ENCODE measurements at places on chromosomes 2 and 18. TPM values are rescaled to one million over a fixed set of nuclear protein-coding genes. Genes with fewer than 3 reads are reported as not detected.

DNA sequence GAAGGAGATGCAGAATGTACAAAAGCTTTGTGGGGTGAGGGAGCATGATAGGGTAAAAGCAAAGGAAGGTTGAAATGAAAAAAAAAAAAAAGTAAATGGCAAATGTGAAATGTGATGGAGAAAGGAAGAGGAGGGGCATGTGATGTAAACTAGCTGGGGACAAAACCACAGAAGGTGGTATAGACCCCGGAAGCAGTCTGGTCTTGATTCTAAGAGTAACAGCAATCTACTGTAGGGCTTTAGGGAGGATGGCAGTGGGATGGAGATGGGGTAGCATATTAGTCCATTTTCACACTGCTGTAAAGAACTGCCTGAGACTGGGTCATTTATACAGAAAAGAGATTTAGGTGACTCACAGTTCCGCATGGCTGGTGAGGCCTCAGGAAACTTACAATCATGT is 362.0 kb downstream of the SOCS6 start:
- H3K4me1 ChIP-seq: no peaks in the 10 kb centered on the region
- no peak overlapping the region for H3K4me3 ChIP-seq
- H3K36me3 ChIP-seq: no peaks in the 10 kb centered on the region
- no peak for DNase-seq
- no peak overlapping the region for H3K27ac ChIP-seq

GRCh38 chr2:127582863-127583861 is 47.7 kb downstream of the MYO7B start:
- no peak overlapping the region for H3K27ac ChIP-seq
- no peaks in the 10 kb centered on the region for H3K36me3 ChIP-seq
- H3K27me3 ChIP-seq: no peaks in the 10 kb centered on the region
- no peaks in the 10 kb centered on the region for H3K4me1 ChIP-seq

GRCh38 chr2:173204316-173204715 is 128.7 kb downstream of the MAP3K20 start:
- no peaks in the 10 kb centered on the region for H3K27me3 ChIP-seq
- no peak overlapping the region for H3K4me3 ChIP-seq
- no peak for DNase-seq
- peaks cover 1% of the 10 kb centered on the region for H3K36me3 ChIP-seq

GRCh38 chr2:79935771-79936657 is 368.5 kb downstream of the LRRTM1 start:
- no peaks in the 10 kb centered on the region for H3K36me3 ChIP-seq
- H3K4me3 ChIP-seq: no peak overlapping the region
- H3K27ac ChIP-seq: no peak overlapping the region
- DNase-seq: peak; percentile 22

- H3K27me3 ChIP-seq: no peaks in the 10 kb centered on the region
- H3K27ac ChIP-seq: no peak overlapping the region
- DNase-seq: no peak
- H3K4me3 ChIP-seq: no peak overlapping the region
- no peaks in the 10 kb centered on the region for H3K36me3 ChIP-seq
These were observed 6.9 kb downstream of the INHA start for GRCh38 chr2:219578811-219579613.

DNA sequence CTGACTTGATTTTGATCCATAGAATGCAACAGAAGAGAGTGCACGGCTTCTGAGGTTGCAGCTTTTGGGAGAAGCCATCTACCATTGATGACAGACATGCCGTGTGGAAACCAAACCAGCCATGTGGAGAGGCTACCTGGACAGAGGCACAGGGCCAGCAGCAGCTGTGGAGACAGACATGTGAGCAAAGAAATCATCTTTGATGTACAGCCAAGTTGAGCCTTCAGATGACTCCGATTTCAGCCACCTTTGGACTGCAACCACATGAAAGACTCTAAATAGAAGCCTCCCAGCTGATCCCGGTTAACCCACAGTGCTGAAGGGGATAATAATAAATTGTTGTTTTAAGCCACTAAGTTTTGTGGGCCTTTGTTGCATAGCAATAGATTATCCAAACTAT is 54.2 kb downstream of the TSN start:
- H3K4me3 ChIP-seq: no peak overlapping the region
- no peak overlapping the region for H3K27ac ChIP-seq
- no peak for DNase-seq
- no peaks in the 10 kb centered on the region for H3K4me1 ChIP-seq
- no peaks in the 10 kb centered on the region for H3K27me3 ChIP-seq

GRCh38 chr2:200254773-200255172 is 51.7 kb upstream of the SPATS2L start:
- H3K36me3 ChIP-seq: no peaks in the 10 kb centered on the region
- peaks cover 17% of the 10 kb centered on the region for H3K4me1 ChIP-seq
- H3K27ac ChIP-seq: no peak overlapping the region
- H3K4me3 ChIP-seq: no peak overlapping the region

DNA sequence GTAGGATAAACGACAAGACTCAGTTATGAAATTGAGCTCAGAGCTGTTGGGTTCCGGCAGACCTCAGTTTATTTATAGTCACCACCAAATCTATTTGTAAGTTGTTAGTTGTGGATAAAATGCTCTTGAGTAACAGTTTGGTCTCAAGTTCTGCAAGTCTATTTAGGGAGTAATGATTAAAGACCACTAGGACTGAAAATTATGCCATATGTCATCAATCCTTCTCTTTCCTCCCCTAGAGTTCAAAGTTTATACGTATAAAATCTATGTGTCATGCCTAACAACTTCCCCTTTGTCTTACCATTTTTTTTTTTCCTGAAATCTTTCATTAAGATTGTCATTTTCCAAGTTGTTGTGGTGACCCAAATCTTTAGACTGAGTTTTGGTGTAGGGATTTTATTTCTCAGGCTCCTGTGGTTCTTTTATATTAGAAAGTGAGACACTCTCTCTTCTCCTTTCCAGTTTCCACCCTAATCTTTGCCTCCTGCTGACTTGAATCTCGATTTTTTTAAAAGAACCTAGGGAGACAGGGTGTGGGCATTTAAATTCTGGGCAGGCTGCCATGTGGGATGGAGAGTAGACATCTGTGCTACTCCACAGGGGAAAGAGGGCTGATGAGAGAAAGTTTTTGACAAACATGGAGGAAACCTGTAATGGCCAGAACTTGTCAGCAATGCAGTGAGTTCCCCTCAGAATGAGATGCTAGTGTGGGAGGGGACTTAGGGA is 51.0 kb downstream of the LAMA3 start:
- H3K4me1 ChIP-seq: no peaks in the 10 kb centered on the region
- H3K27me3 ChIP-seq: no peaks in the 10 kb centered on the region
- no peak overlapping the region for H3K4me3 ChIP-seq
- H3K36me3 ChIP-seq: no peaks in the 10 kb centered on the region
- DNase-seq: no peak

DNA sequence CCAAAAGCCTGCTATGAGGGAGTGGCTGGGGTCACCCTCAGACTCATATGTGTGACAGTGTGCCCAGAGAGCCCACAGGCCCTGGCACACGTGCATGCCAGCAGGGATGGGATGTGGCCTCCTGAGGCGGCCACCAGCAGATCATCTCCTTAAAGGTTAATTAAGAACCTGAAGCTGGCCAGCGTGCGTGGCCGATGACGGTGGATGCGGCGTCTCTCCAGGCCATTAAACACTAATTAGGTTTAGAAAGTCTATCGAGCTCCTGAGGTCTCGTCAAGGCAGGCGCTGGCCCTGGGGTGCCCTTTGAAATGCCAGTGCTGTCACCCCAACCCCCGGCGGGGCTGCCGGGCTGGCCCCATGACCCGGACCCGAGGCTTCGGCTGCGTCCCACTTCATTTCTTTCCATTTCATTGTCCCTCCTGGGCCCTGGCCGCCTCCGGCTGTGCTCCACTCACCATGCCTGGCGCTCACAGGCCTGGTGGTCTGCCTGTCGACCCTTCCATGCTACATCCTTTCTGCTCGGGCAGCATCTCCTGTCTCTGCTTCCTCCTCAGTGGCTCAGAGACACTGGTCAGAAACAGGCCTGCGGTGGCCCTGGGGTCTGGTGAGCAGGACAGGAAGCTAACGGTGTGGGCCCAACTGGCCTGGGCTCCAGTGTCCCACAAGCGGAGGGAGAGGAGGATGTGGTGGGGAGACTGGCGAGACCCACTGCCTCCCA is 228.9 kb downstream of the CELF4 start:
- DNase-seq: no peak
- no peak overlapping the region for H3K4me3 ChIP-seq
- no peaks in the 10 kb centered on the region for H3K36me3 ChIP-seq
- no peaks in the 10 kb centered on the region for H3K27me3 ChIP-seq
- H3K4me1 ChIP-seq: no peaks in the 10 kb centered on the region

- H3K27me3 ChIP-seq: no peaks in the 10 kb centered on the region
- H3K36me3 ChIP-seq: no peaks in the 10 kb centered on the region
- H3K27ac ChIP-seq: no peak overlapping the region
- H3K4me1 ChIP-seq: peaks cover 4% of the 10 kb centered on the region
- no peak overlapping the region for H3K4me3 ChIP-seq
- no peak for DNase-seq
These were observed 349.5 kb downstream of the IRS1 start for GRCh38 chr2:226450141-226450540.

DNA sequence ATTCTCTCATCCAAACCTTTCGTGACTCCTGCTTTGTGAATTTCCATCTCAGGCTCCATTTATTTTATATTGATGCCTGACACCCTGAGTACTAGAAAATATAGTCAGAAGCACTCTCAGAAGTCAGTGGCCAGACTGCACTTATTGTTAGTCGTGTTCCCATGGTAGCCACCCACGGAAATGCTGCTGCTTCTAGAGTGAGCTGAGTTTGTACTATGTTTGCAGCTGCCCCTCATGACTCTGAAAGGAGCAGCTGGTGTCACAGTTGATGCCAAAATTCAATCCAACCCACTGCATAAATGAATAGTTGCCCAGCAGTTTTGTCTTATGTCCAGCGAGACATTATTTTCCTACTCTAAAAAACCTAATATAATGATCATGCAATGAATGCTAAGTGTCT is 265.2 kb upstream of the SPHKAP start:
- no peaks in the 10 kb centered on the region for H3K4me1 ChIP-seq
- H3K4me3 ChIP-seq: no peak overlapping the region

DNA sequence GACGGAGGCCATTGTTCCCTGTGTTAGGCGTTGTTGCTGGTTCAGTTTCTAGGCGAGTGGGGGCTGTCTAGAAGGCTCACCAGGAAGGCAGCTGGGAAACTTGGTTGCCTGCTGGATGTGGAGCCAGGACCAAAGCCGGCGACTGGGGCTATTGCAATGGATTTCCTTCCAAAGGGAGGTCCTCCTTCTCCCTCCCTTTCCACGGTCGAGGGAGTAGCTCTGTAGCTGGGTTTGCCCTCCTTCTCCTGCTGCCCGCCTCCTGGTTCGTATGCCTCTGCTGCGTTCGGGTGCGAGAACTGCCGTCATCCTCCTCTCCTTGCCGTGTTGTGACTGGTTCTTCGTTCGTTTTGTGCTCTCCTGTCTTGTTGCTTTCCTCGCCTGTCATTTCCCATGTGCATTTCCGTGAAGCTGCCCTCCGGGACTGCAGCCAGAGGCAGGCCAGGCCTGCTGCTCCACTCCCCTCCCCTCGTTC is 203.4 kb downstream of the NEDD4L start:
- peak overlapping the region; percentile 67 for H3K27ac ChIP-seq
- no peak for DNase-seq
- no peaks in the 10 kb centered on the region for H3K36me3 ChIP-seq
- H3K27me3 ChIP-seq: no peaks in the 10 kb centered on the region

DNA sequence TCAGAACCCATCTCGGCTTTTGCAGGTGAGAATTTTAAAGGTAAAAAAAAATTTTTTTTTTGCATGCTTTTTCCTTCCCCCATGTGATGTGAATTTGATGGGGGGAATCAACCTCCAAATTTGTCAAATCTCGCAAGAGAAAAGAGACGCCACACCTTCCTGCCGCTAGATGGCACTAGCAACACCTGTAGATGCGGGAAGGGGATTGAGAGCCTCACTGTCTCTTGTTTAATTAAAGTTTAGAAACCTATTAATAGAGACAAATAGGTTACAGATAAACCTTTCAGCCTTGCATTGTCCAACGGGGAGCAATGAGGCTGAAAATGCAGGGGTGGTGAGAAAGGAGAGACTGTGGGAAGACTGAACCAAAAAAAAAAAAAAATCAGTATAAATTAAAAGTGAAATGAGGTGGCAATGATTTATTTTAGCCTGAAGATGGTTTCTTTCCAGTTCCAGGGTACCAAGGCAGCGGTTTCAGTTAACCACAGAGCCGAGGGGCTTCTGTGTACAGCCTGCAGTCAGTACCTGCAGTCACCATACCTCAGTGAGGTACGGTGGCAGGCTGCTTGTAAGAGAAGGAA is 84.6 kb downstream of the NRP2 start:
- no peak overlapping the region for H3K4me3 ChIP-seq
- DNase-seq: peak; percentile 84
- peaks cover 51% of the 10 kb centered on the region for H3K36me3 ChIP-seq
- no peak overlapping the region for H3K27ac ChIP-seq
- no peaks in the 10 kb centered on the region for H3K27me3 ChIP-seq
- H3K4me1 ChIP-seq: no peaks in the 10 kb centered on the region

DNA sequence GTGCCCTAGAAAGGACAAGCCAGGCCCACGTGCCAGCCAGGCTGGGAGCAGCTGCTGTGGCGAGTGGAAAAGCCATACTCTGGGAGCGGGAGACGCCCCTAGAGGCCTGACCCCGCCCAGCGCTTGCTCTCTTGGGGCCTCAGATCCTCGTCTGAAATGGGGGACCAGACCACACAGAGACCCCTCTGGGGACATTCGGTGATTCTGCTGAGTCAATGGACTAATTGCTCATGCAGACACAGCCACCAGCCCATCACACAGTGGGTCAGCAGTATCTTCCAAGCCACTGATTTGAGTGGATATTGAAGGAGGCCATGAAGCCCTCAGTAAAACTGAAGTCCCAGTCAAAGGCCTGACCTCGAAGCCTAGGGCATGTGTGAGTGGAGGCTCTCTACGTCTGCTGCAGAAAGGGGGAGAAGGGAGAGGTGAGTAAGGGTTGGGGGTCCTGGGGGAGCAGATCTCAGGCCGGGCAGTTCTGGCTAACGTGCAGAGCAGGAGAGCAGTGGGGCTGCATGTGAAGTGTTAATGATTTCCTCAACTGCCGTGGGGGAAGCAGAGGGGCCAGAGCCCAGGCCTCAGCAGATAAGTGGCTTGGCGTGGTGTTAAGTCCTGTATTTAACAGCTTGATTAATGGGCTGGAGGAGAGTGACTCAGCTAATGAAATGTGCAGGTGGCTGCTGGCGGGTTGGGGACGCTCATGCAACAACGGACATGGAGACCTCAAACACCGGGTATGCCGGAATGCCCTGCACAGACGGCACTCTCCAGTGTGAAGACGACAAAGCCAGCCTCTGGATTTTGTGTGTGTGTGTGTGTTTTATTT is 104.4 kb upstream of the TWIST2 start:
- no peaks in the 10 kb centered on the region for H3K36me3 ChIP-seq
- no peak overlapping the region for H3K4me3 ChIP-seq
- H3K4me1 ChIP-seq: no peaks in the 10 kb centered on the region
- no peak for DNase-seq
- no peaks in the 10 kb centered on the region for H3K27me3 ChIP-seq

The SCN9A gene
- total RNA-seq: 13.6 TPM

The VWA3B gene
- 6.1 TPM for total RNA-seq

The IL1RL2 gene
- not detected for total RNA-seq

The ZNF396 gene
- 3.3 TPM for total RNA-seq

The C2orf92 gene
- 18.4 TPM for total RNA-seq

The LIMS3 gene
- total RNA-seq: 2.1 TPM

The CDK15 gene
- total RNA-seq: 1.8 TPM

The NAT8 gene
- not detected for total RNA-seq

The MARCHF7 gene
- total RNA-seq: 96.4 TPM

The UNC80 gene
- not detected for total RNA-seq

Measured in tibial nerve (tissue), 4 donors.